ENCODE measurements at places on chromosomes 5 and 9.

- peak; percentile 73 for DNase-seq
Observed at GRCh38 chr9:2087500-2088313, 72.6 kb downstream of the SMARCA2 start.

DNA sequence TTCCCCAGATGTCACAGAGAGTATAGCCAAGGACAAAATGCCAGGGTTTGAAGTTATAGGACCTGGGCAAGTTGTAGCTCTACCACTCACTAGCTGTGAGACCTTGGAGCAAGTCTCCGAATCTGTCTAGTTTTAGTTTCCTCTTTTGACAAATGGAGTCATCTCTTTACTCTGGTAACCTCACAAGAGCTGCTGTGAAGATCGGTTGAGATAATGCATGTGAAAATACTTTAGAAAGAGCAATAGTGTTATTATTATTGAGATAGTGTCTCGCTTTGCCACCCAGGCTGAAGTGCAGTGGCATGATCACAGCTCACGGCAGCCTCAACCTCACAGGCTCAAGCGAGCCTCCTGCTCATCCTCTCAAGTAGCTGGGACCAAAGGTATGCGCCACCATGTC is 117.9 kb upstream of the NR5A1 start:
- DNase-seq = no peak

GRCh38 chr5:36722900-36723299 is 116.5 kb downstream of the SLC1A3 start:
- peak; percentile 29 for DNase-seq

- no peak for DNase-seq
Observed at GRCh38 chr9:72313507-72313906, 51.5 kb downstream of the ZFAND5 start.

DNA sequence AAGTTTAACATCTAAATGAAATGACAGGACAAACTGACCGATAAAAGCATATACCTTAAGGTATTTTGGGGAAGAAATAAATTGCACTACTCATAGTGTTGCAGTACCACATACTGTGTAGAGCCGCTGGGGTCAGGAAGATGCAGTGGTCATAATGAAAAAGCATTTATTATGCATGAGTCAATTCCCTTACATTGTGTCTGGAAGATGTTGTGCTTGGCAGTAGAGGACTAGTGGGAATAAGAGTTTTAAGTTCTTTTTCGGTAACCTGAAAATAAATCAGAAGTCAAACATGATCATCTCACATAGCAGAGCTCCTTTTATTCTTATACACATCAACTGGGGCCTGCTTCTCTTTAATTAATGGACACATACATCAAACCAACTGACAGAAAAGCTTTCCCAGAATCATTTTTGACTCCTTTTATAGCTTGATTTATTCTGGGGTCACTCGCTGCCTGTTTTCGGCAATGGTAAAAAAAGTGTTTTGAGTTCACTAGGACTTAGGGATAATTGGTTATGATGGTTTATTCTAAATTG is 262.5 kb upstream of the CHD1 start:
- DNase-seq = no peak

DNA sequence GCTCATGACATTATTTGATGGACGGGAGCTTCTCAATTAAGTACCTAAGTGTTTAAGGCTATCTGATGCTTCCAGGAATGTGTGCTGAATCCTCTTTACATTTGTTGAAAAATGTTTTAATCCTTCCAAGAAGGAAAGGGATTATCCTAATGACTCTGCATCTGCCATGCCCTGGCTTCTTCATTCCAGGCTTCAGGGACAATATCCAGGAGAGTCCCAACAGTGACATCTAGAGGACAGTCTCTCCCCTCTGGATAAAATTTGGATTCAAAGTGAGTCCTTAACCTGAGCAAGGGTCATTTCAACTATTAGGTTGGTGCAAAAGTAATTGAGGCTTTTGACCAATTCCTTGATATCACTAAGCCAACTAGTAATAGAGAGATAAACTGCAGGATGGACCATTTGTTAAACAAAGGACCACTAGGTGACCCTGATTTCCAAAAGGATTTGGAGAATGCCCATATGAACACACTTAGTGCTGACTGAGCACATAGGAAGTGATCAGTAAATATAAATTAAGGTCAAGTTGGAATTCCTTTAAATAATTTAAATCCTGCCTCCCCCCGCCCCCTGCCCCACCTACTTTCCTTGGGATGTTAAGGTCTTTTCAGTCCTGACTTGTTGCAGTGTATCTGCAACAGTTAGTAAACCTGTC is 19.1 kb downstream of the TNFSF8 start:
- no peak for DNase-seq

DNA sequence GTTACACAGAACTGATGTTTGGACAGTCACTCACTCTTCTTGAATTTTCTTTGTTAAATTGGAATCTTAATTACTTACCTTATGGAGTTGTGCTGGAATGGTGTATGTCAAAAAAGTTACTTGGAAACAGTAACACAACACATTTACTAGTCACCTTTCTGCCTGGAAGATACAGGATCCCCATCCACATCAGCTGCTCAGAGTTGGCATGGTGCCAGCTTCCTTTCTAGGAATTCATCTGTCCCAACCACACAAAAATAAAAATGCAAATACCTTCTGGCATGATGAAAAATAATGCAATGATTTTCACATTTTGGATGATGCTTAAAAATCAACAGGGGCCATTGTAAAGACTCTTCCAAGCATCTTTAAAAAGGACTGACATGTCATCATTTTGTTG is 341.5 kb downstream of the TMEM38B start:
- DNase-seq = no peak

DNA sequence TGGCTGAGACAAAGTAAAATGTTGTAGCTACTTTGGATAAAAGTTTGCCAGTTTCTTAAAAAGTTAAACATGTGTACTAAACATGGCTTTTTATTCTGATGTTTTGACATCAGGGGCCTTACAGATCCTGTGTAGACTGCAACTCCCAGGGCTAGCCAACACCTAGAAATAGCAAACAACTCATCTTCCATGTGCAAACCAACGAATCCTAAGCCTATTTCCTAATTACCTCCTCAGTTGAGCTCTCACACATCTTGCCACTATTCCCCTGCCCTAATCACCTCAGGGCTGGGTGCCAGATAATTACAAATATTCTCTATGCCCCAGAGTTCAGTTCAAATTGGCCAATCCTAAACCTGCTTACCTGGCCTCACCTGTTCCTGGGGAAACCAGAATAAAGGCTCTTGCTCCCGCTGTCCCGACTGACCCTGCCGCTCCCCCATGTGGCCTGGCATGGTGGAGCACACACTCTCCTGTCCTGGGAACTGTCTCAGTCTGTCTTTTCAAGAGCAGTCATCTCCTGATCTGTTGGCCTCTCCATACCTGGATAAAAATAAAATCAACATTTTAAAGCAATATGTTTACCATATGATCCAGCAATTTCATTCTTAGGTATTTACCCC is 37.1 kb upstream of the FAM169A start:
- peak; percentile 32 for DNase-seq

DNA sequence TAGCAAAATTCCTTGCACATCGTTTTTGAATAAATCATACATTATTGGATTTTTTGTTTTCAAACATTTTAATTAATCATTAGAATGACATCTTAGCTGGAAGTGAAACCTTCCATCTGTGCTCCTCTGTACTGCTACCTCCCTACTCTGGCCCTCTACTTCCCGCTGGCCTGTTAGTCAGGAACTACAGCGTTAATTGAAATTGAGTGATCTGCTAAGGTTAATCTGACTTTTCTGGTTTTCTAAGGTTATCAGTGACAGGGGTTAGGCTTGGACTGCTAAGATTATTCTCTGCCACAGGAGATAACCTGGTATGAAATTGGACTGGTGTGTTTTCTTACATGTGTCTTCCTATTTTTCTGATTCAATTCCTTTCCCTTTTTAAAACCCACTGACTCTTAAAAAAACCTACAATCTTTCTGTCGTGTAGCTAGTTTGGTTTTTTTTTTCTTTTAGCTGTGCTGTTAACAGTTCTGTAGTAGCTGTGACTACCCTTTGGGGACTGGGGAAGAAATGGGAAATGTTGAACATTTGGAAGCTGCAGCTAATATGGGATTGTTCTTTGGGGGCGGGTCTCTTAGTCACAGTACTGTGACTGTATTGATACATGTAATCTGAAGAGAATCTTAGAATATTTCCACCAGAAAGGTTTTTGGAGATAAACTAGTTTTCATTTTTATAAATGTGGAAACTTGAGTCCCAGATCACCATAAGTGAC is 4.6 kb downstream of the KIF2A start:
- no peak for DNase-seq
